ENCODE measurements at places on chromosomes 5 and 9. TPM values are rescaled to one million over a fixed set of nuclear protein-coding genes. Genes with fewer than 3 reads are reported as not detected.

FOXD4L4 gene
- total RNA-seq = not detected

ACOT12 gene
- total RNA-seq = not detected

CMYA5 gene
- total RNA-seq = 1.2 TPM

LCNL1 gene
- total RNA-seq = not detected

ANKRD33B gene
- 7.2 TPM for total RNA-seq

FIBCD1 gene
- total RNA-seq = not detected

EIF4E1B gene
- total RNA-seq = not detected

CTXN3 gene
- not detected for total RNA-seq

HTR1A gene
- total RNA-seq = not detected

SAPCD2 gene
- total RNA-seq = 8.7 TPM

DAB2IP gene
- 71.6 TPM for total RNA-seq

C9orf153 gene
- total RNA-seq = not detected

GNA14 gene
- 3.5 TPM for total RNA-seq

TAF11L2 gene
- total RNA-seq = not detected

DIPK1B gene
- total RNA-seq = 86.2 TPM

ANKDD1B gene
- total RNA-seq = not detected

DNA sequence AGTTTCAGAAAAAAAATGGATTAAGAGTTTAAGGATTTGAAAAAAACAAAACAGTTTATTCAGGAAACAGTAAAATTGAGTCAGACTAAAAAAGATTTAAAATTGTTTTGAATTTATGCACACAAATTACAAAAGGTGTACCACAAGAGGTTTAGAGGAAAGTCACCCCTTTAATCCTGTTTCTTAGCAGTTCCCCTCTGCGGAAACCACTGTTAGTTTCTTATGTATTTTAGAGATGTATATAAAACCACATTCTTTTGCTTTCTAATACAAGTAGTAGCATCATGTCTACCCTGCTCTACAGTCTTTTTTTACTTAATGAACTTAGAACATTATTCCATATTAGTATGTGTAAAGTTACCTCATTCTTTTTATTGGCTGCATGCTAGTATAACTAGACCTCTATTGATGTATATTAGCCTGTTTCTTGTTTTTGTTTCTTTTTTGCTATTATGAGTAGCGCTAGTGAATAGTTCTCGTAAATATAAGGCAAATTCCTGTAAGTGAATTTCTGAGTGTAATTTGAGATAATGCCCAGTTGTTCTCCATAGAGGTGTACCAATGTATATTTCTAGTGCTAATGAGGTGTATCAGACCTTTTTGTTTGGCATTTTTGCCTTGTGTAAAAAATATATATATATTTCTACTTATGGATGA lies 20.0 kb downstream of the GPBP1 start:
- no peak for DNase-seq

- DNase-seq = no peak
Observed at GRCh38 chr9:20043035-20043434, 254.2 kb upstream of the SLC24A2 start.

- no peak for DNase-seq
Observed at GRCh38 chr5:74798977-74799911, 32.2 kb downstream of the NSA2 start.

- no peak for DNase-seq
Observed at GRCh38 chr5:144004146-144004545, 166.3 kb downstream of the YIPF5 start.

DNA sequence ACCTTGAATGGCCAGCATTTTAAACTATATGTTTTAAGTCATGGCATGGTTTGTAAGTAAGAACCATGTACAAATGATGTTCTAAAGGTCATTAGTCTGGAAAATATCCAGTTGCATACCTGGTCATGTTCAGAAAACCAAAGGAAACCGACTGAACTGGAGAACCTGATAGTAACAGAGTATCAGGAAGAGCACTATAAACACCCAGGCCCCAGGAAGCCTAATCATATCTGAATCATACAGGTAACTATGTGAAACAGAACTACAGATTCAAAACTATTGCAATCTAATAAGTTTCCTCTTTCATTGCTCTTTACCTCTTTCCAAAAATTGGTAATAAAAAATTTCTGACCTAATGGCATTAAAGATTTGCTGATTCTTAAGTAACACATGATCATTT lies 500.3 kb downstream of the ARHGEF28 start:
- DNase-seq = no peak

- DNase-seq = no peak
Observed at GRCh38 chr9:135255841-135256580, 168.5 kb downstream of the OLFM1 start.

DNA sequence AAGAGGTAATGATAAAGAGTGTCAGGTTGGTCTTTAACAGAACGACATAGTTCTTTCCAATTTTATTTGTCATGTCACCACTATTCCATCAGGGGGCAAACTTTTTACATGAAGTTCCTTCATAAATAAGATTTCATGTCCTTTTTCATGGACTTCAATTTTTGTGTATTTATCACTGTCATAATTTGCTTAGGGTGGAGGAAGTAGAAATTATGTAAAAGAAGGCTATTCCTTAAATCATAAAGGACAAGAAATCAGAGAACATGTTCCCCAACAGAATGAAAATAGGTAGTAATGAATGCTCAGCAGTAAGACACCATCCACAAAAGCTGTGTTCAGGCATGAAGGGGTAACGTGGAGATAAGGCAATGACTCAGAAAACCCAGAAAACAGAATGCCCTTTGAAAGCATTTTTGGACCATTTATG lies 72.7 kb downstream of the ZFAND5 start:
- DNase-seq = no peak

DNA sequence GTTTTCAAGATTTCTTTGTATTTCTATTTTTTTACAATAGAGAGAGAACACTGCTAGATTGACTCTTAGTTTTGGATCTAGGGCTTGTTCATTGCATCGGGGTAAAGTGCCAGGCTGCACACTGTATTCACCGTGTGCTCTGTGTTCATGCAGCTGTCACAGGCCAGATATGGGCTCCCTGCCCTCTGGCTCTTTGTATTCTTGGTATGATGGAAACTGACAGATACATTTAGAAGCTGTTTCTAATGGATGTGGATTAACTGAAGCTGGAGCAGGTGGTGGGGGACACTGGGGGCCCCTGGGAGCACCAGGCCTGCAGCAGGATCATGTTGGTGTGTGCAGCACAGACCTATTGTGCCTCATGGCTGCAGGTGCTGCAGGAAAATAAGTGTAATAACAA lies 28.0 kb downstream of the SLC36A1 start:
- no peak for DNase-seq

GRCh38 chr5:8961219-8961618 lies 584.7 kb downstream of the SEMA5A start:
- no peak for DNase-seq

- DNase-seq = peak; percentile 96
Observed at GRCh38 chr9:113580041-113580953, 116.8 kb downstream of the RGS3 start.

GRCh38 chr9:126001581-126002225 lies 254.5 kb downstream of the PBX3 start:
- DNase-seq = no peak

DNA sequence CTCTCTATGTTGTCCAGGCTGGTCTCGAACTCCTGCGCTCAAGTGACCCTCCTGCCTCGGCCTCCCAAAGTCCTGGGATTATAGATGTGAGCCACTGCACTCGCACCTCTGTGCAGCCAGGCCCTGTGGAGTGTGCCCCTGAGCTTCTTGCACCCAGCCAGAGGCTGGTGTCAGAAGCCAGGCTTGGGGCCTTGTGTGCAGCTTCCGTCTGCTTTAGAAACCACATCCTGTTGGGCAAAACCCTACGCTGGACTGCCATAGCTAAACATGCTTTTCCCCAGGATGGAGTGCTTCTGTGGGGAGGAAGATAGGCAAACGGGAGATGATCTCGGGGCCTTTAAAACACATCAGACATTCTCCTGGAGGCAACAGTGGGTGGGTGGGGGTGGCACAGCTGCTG lies 40.1 kb downstream of the PRRT1B start:
- no peak for DNase-seq

- DNase-seq = no peak
Observed at GRCh38 chr9:33293782-33294181, 3.5 kb downstream of the NFX1 start.

DNA sequence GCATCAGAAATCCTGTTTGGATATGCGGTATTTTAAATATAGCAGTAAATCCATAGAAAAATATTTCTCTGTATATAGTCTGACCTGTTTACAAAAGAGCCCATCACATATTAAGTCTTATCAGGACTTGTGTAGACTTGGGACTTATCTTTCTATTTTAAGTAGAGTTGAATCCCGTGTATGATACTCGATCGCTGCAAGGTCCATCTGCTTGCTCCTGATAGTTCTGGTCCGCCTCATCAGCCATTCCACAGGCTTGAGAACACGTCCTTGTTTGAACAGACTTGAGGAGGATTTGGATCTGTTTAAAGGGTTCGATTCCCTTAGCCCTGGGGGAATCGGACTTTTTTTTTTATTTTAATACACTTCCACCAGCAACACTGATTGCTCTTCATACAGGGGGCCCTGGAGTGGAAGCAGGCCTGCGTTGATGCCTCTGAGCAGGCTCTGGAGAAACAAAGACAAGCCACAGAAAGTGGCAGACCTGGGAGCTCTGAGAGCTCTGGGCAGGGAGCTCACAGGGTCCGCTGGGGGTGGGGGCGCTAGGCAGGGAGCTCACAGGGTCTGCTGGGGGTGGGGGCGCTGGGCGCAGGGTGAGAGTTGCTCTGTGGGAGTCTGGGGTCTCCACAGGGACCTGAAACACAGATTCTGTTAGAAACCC lies 112.2 kb downstream of the MVB12B start:
- peak; percentile 22 for DNase-seq

DNA sequence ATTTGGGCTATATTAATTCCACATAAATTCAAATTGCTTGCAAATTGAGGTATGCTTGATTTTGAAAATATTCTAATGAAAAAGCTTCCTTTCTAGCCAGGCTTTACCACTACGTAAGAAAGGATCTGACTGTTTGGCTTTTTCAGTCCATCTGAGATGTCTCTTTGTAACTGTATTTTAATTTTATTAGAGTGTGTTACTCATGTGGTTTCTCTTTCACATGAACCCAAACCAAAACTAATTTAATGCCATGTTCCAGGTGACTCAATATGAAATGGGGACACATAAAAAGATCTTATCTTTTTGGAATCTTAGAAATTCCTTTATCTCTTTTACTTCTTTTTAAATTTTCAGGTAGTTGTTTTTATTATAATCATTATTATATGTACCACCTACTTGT lies 85.3 kb downstream of the NFIB start:
- DNase-seq = no peak

DNA sequence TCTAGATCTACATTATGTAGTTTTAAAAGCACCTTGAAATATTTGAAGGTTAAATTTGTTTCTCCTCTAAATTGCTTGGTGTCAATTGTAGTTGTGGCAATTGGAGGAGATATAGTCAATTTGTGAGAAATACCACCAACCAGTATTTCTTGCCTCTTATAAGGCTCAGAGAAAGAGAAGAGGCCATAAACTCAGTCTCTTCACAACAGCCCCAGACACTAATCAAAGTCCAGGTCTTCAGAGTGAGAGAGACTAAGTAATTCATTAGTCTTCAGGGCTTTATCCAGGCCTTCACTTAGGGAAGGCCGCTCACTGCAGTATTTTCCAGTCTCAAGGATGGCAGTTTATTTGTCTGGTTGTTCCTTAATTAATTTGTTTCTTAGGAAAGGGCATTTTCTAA lies 168.0 kb upstream of the RGMB start:
- DNase-seq = no peak

GRCh38 chr5:176611435-176611834 lies 1.5 kb upstream of the GPRIN1 start:
- DNase-seq = no peak

GRCh38 chr5:109900911-109901627 lies 211.3 kb downstream of the MAN2A1 start:
- DNase-seq = no peak

GRCh38 chr5:171797543-171797942 lies 11.9 kb downstream of the SMIM23 start:
- DNase-seq = no peak

DNA sequence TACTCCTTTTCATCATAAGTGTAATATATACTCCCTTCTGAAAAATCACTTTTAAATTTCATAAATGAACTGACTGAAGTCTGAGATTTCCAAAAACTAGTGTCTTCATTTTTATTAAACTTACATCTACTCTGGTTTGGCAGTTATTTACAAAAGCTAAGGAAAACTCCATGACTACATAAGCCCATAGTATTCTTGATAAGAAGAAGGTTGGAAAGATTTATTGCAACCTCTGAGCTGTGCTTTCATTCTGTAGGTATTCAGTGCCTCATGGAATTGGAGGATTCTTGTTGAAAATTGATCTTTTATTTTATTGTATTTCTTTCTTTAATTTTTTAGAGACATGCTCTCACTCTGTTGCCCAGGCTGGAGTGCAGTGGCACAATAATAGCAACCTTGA lies 41.7 kb downstream of the GNAQ start:
- DNase-seq = no peak

GRCh38 chr9:34380511-34381315 lies 4.0 kb upstream of the MYORG start:
- DNase-seq = no peak

Measured in ascending aorta (tissue), 2 donors.